HFFc6 (cell line): ENCODE measurements at places on chromosomes 7 and 10. TPM values are rescaled to one million over a fixed set of nuclear protein-coding genes. Genes with fewer than 3 reads are reported as not detected.

Gene AKR1D1
- not detected in 2 replicates for total RNA-seq

Gene PIK3CG
- total RNA-seq, result not detected in 3 replicates

Gene FAM25A
- not detected in 2 replicates for total RNA-seq

Gene COL28A1
- 0.05 TPM in 1 of 3 replicates, not detected in the others for total RNA-seq

Gene MGMT
- 9.6 and 18.2 TPM in 2 replicates for total RNA-seq

Gene CTAGE4
- total RNA-seq, result not detected in 3 replicates

GRCh38 chr10:47206449-47207280 lies 93.3 kb upstream of the GDF10 start:
- H3K4me1 ChIP-seq, result no peaks in the 10 kb centered on the region
- H3K36me3 ChIP-seq, result no peaks in the 10 kb centered on the region
- no peak overlapping the region for H3K27ac ChIP-seq
- H3K27me3 ChIP-seq, result peaks cover 28% of the 10 kb centered on the region
- no peak overlapping the region for H3K4me3 ChIP-seq

- no peaks in the 10 kb centered on the region for H3K27me3 ChIP-seq
- peak overlapping the region; percentile 38 for H3K27ac ChIP-seq
- peaks cover 31% of the 10 kb centered on the region for H3K4me1 ChIP-seq
- peak overlapping the region; percentile 11; the same call in 1 of the 2 replicates for H3K4me3 ChIP-seq
- H3K36me3 ChIP-seq, result peaks cover 11% of the 10 kb centered on the region
Measured at GRCh38 chr7:75945297-75946168, 30.6 kb downstream of the POR start.

GRCh38 chr7:42244828-42245227 lies 7.8 kb upstream of the GLI3 start:
- peaks cover 46% of the 10 kb centered on the region for H3K4me1 ChIP-seq
- no peak overlapping the region for H3K4me3 ChIP-seq
- H3K27me3 ChIP-seq, result peaks cover 3% of the 10 kb centered on the region
- no peaks in the 10 kb centered on the region for H3K36me3 ChIP-seq

DNA sequence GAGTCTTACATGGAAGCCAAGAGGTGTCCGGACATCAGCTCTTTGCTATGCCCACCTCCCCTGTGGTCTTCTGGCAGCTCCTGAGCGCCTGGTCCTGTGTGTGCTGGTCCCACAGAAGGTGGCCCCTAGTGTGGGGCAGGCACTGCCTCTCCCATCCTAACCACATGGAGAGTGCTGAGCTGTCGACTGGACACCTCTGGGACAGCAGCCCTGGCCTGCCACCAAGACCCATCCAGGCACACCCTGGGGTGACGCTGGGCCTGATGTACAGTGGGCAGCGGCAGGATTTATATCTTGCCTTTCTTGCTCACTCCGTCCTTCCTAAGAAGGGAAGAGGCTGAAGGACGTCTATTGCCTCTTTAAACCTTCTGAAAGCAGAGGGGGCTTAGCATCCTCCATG lies 98.7 kb downstream of the EBF3 start:
- no peak for DNase-seq
- no peaks in the 10 kb centered on the region; the same call in none of the 2 replicates for H3K27me3 ChIP-seq
- no peak overlapping the region for H3K27ac ChIP-seq
- no peaks in the 10 kb centered on the region for H3K4me1 ChIP-seq
- no peak overlapping the region for H3K4me3 ChIP-seq

- no peaks in the 10 kb centered on the region for H3K36me3 ChIP-seq
- peaks cover 29% of the 10 kb centered on the region for H3K4me1 ChIP-seq
- no peak for DNase-seq
Measured at GRCh38 chr10:116272440-116273283, at the start of gene GFRA1. GFRA1 (minus strand) TSS chr10:116273206; CDS start chr10:116272029, 1,177 bp downstream.

DNA sequence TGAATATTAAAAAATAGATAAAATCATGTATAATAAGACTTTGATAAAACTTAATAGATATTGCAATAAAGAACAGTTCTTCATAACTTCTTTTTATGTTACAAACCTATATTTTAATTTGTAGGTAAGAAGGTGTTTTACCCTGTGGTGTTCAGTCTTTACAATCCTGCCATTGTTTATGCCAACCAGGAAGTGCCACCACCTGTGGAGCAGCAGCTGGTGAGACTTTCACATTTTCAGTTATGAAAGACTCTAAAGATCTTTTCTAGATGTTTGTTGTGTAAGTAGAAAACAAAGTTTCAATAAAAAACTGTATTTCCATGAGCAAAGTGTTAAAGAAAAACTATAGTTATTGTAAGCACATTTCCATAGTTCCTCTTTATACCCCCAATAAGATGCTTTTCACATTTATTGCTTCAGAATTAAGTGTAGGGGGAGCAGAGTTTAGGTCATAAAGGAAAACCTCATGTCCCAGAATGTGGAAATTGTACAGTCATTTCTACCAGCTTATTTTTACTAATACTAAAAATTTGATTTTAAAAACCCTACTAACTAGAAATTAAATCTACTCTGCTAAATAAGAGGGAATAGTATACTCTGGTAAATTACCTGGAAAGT lies 28.7 kb downstream of the CSGALNACT2 start:
- peaks cover 2% of the 10 kb centered on the region; the same call in 1 of the 2 replicates for H3K27me3 ChIP-seq
- no peak for DNase-seq
- H3K4me1 ChIP-seq, result peaks cover 36% of the 10 kb centered on the region
- H3K36me3 ChIP-seq, result peaks cover 31% of the 10 kb centered on the region
- H3K27ac ChIP-seq, result no peak overlapping the region

GRCh38 chr10:130857631-130858295 lies 453.8 kb downstream of the TCERG1L start:
- H3K27me3 ChIP-seq, result no peaks in the 10 kb centered on the region
- peaks cover 24% of the 10 kb centered on the region for H3K36me3 ChIP-seq
- no peak overlapping the region for H3K27ac ChIP-seq
- H3K4me3 ChIP-seq, result no peak overlapping the region
- no peaks in the 10 kb centered on the region for H3K4me1 ChIP-seq

DNA sequence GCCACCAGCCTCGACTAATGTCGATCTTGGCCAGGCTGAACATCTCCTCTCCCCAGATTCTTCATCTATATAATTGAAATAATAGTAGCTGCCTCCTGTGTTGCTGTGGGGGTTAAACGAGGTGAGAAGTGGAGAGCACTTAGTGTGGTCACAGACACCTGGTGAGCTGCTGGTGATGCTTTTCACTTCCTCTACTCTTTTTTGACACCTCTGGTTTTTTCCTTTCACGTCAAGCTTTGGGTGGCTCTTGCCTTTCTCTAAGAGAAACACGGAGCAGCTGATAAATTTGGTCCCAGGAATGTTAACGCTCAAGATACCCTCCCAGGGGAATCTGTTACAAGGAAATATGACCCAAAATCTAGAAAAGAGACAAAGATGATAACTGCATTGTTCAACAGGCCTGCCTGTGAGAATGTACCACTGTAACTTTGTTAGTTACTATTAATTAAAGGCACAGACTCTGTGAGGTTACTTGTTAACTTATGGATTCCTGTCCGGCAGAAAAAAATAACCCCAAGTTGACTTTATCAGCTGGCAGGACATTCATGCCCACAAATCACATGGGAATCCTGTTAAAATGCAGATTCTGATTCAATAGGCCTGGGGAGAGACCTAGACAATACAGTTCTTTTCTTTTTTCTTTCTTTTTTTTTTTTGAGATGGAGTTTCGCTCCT lies 9.5 kb upstream of the NPFFR1 start:
- peaks cover 34% of the 10 kb centered on the region for H3K4me1 ChIP-seq
- no peak overlapping the region for H3K4me3 ChIP-seq
- peaks cover 1% of the 10 kb centered on the region for H3K27me3 ChIP-seq

- H3K27me3 ChIP-seq, result peaks cover 9% of the 10 kb centered on the region
- no peak for DNase-seq
- no peak overlapping the region for H3K4me3 ChIP-seq
- no peaks in the 10 kb centered on the region for H3K4me1 ChIP-seq
Measured at GRCh38 chr7:94466516-94466915, 43.1 kb upstream of the CASD1 start.

- no peak overlapping the region for H3K4me3 ChIP-seq
- no peak for DNase-seq
- H3K4me1 ChIP-seq, result peaks cover 5% of the 10 kb centered on the region; the same call in 1 of the 2 replicates
- no peak overlapping the region for H3K27ac ChIP-seq
Measured at GRCh38 chr10:22719406-22720042, 5.1 kb upstream of the PIP4K2A start.

DNA sequence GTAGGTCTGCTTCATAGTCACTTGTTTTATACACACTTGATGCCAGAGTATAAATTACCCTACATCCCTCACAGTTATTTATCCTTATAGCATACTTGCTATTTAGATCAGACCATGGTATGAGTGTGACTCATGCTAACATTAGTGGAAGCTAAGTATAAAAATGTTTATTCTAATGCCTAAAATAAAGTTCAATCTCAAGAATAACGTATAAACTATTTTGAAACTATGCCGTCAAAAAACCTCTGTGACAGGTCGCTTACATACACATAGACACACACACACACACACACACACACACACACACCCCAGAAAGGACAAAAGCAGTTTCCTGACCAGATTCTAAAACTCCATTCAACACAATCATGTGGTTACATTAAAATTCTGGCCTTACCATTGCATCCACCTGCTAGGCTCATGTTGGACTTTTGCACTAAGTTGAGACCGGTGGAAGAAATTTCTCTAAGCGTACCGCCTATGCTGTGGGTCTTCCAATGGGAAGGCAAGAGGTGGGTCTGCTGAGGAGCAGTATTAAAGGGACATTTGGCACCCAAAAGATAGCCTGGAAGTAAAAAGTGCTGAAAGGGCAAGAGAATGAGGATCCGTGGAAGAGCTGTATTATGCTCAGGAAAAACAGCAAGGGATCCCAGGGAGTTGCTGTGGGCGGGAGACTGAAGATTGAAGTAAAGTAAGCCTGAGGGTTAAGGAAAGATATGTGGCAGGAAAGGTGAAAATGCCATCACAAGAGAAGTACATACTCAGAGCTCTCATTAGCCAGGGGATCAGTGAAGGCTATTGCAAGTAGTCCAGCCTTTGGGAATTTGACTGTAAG lies 5.0 kb downstream of the FOXP2 start:
- no peak overlapping the region for H3K27ac ChIP-seq
- H3K27me3 ChIP-seq, result no peaks in the 10 kb centered on the region
- no peak overlapping the region for H3K4me3 ChIP-seq
- no peak for DNase-seq
- H3K4me1 ChIP-seq, result no peaks in the 10 kb centered on the region

GRCh38 chr10:112159469-112159868 lies 24.1 kb downstream of the GPAM start:
- H3K27ac ChIP-seq, result no peak overlapping the region
- no peak overlapping the region for H3K4me3 ChIP-seq
- no peaks in the 10 kb centered on the region; the same call in 1 of the 2 replicates for H3K27me3 ChIP-seq
- peaks cover 29% of the 10 kb centered on the region for H3K36me3 ChIP-seq
- H3K4me1 ChIP-seq, result no peaks in the 10 kb centered on the region

DNA sequence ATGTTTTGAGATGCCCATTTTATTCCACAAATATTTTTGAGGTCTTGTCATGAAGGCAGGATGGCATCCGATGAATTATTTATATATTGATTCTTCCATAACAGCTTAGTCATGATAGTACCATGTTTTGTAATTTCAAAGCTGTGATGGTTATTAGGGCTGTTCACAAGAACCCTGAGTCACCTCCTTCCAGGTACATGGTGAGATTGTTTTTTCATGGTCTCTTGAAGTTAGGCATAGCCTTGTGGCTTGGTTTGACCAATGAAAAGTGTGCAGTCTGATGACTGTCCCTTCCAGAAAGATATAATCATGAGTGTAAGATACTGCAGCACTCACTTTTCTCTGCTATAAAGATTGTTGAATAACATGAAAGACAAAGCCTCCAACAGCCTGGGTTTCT lies 274.8 kb downstream of the FGFR2 start:
- H3K4me3 ChIP-seq, result no peak overlapping the region
- no peak for DNase-seq
- H3K36me3 ChIP-seq, result no peaks in the 10 kb centered on the region
- peaks cover 1% of the 10 kb centered on the region; the same call in 1 of the 2 replicates for H3K27me3 ChIP-seq
- no peak overlapping the region for H3K27ac ChIP-seq

DNA sequence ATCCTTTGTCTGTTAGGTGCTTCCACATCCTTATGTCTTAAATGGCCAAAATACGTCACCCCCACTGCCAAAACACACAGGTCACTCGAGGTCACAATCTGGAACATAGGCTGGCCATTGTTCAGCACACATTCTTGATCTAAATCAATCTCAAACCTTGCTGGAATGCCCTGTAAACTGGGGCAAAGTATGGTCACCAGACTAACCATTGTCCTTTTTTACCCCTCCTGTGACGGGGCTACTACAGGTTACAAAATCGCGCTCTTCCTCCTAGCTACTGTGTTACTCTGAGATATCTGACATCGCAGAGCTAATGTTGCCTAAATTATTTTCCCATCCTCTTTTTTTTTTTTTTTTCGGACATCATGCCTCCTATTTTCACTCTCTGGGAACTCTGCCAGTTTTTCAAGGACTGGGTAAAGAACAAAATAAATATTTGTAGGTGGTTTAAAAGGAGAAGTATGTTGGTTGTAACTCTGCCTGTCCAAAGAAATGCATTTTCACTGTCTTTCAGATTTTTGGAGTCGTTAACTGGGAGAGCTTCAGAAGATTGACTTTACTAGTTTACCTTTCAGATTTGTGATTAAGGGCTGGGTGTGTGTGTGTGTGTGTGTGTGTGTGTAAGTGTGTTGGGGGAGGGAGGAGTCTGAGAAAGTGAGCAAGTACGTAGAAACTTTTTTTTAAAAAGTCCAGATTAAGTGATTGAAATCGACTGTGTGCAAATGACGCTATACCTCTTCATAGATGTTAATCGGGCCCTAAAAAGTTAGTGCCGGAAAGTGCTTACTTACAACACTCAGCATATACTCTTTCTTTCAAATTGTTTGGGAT lies 942 bp upstream of the KIAA1217 start:
- peaks cover 31% of the 10 kb centered on the region for H3K4me1 ChIP-seq
- no peak for DNase-seq
- no peak overlapping the region for H3K27ac ChIP-seq

- DNase-seq, result no peak
Measured at GRCh38 chr10:7157091-7157490, 253.7 kb downstream of the SFMBT2 start.

GRCh38 chr10:19702215-19702614 lies 114.0 kb upstream of the PLXDC2 start:
- H3K36me3 ChIP-seq, result no peaks in the 10 kb centered on the region
- H3K4me3 ChIP-seq, result no peak overlapping the region
- H3K27me3 ChIP-seq, result no peaks in the 10 kb centered on the region
- H3K4me1 ChIP-seq, result peaks cover 21% of the 10 kb centered on the region
- H3K27ac ChIP-seq, result no peak overlapping the region

DNA sequence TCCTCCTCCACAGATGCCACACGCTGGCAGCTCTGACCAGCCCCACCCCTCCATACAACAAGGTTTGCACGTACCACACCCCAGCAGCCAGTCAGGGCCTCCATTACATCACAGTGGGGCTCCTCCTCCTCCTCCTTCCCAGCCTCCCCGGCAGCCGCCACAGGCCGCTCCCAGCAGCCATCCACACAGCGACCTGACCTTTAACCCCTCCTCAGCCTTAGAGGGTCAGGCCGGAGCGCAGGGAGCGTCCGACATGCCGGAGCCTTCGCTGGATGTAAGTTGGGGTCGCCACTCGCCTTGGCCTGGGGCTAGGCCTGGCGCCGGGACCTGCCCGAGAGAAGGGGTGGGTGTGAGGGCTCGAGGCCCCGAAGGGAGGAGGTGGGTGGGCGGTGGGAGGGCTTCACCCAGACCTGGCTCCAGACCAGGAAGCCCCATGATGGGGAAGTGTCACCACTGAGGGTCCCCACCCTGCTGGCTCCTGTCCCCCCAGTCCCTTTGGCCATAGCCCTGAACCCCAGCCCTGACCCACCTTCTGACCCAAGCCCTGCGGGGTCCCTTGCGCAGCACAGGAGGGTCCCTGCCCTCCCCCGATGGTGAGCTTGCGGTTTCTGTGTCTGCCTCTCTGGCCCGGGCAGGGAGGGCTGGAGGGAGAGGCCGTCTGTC lies 36.2 kb upstream of the PPIF start:
- peaks cover 22% of the 10 kb centered on the region for H3K27me3 ChIP-seq
- peaks cover 27% of the 10 kb centered on the region for H3K36me3 ChIP-seq
- no peak overlapping the region for H3K4me3 ChIP-seq
- peaks cover 6% of the 10 kb centered on the region for H3K4me1 ChIP-seq
- DNase-seq, result no peak
- H3K27ac ChIP-seq, result no peak overlapping the region
